ENCODE measurements at places on chromosomes 5 and 9.
A peak's percentile ranks its signal among the peaks of the same experiment; 100 is the strongest.

- no peak for DNase-seq
Measured at GRCh38 chr9:27053369-27054022, 48.0 kb upstream of the LRRC19 start.

DNA sequence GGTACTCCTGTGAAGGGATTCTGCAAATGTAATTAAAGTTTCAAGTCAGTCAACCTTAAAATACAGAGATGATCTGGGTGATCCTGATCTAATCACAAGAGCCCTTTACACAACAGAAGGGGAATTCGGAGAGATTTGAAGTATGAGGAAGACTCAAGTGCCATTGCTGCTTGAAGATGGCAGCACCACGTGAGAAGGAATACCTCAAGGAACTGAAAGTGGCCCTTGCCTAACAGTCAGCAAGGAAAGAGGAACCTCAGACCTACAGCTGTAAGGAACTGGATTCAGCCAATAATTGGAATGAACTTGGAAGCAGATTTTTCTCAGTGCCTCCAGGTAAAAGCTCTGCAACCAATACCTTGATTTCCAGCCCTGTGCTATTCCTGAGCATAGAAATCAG lies 87.4 kb downstream of the THBS4 start:
- no peak for DNase-seq

DNA sequence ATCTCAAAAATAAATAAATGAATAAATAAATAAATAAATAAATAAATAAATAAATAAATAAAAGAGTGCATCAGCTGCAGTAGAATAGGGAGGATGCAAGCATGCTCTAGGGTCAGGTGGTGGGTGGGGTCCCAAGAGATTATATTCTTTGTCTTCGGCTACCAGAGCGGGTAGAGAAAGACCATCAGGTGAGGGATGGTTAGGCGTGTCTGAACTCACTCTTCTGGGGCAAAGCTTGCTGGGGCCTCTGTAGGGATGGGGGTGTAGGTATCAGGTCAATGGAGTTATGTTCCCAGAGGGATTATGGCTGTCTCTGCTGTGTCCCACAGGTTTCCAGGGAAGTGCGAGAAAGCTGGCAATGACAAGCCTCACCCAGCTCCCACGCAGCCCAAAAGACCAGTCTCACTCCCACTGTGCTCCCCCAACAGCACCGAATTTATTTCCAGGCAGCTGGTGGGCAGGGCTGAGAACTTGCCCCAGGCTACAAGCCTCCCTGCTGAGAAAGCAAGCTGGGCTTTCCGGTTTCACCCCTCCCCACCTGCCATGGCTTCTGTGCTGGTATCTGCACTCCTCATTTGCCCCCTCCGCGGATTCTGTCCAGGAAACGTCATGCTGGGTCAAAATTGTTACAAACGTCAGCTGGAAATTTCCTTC lies 180.8 kb downstream of the LURAP1L start:
- no peak for DNase-seq

DNA sequence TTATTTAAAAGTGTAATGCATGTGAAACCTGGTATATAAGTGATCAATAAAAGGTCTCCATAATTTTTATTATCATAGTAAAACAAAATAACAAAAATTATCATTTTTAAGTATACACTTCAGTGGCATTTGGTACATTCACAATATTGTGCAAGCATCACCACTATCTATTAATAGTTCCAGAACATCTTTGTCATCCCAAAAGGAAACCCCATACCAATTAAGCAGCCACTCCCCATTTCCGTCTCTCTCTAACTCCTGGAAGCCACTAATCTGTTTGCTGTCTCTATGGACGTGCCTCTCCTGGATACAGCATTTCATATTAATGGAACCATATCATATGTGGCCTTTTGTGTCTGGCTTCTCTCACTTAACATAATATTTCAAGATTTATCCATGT lies 7.6 kb downstream of the OLFML2A start:
- no peak for DNase-seq

- no peak for DNase-seq
Measured at GRCh38 chr9:17045381-17045940, 89.4 kb upstream of the CNTLN start.

DNA sequence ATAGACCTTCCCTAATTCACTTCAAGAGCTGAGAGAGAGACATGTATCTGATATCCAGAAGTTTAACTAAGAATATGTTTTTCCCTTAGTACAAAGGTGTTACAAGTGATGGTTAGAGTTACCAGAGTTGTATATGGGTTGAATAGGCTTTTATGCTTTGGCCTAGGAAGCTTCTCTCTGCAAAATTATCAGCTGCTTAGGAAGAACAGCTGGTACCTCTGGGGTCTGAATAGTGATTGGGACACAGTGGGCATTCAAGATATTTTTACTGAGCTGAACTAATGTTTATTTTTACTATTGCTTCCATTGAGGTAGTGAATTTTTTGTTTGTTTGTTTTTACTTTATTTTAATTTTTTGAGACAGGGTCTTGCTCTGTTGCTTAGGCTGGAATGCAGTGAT lies 67.6 kb upstream of the BASP1 start:
- no peak for DNase-seq

DNA sequence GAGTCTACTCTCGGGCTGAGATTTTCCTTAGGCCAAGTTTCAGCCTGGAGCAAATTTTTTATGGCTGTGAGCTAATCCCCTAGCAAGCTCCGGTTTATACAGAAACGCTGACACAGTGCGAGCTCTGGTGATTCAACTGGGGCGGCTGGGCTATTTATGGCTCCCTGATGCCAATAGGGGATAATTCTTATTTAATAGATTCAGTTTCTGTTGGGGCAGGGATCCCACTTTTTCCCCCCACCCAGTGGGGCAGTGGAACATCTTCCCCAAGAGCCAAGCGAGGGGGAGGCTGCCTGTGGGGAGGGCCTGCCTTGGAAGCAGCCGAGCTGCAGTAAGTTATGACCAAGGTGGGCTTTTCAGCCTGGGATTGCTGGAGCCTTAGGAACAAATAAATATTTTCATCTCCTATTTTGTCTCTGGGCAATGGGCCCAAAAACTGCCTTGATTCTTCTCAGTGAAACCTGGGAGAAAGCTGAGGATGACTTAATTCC lies 129.1 kb downstream of the MACROH2A1 start:
- no peak for DNase-seq

DNA sequence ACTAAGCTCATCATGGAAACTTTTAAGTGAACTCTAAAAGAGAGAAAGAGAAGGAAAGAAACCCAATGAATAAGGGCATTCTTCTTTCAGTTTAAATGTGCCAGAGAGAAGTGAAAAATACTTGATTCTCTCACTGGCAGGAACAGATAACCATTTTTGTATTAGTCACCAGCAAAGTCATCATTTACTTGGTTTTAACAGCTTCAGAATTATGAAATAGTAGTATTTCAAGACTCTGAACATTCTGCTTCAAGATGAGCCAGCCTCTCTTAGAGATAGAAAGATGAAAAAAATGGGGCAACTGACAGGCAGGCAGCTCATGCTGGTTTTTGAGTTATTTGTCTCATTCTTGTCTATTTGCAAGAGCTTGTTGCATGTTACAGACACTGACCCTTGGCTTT lies 103.5 kb downstream of the GCNT1 start:
- no peak for DNase-seq

DNA sequence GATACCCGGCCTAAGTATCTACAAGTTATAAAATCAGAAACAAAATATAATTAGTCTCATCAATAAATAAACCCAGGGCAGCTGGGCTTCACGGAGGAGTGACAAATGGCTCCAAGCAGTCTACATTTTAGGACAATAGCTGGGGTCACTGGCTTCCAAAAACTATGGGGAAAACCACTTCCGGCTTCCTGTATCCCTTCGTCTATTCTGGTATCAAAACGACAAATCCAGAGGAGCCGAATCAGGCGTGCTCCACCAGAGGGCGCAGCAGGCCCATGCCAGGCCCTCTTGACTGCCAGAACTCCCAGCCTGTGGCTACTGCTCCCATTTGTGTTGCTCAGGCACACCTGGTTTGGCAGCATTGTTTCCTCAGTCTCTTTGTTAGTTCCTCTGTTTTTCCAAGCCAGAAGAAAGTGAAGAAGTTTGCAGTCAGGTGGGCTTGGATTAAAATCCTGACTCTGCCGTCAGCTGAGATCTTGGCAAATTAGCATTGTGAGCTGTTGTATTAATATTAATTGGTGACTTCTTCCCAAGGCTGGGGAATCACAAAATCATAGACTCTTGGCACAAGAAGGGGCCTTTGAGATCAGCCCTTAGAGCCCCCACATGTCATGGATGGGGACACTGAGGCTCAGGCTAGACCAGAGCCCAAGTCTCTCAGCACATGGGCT lies 11.6 kb upstream of the RAB14 start:
- DNase-seq, result peak; percentile 41

DNA sequence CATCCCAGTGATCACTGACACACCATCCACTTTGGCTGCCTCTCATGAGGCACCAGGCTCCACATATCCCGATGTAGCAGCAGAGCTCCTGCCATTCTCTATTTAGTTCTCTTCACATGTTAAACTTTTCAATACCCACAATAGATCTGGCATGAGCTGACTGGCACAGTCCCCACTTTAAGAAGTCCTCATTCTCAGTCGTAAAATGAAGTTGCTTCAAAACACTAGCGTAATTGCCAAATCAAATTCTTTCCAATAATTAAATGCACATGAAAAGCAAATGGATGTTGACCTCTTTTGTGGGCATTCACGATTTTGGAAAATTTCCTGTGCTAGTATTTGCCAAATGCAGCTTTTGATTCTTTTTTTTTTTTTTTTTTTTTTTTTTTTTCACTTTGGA lies 32.4 kb downstream of the HAPLN1 start:
- DNase-seq, result no peak
